ENCODE measurements at places on chromosomes 16 and 17. TPM values are rescaled to one million over a fixed set of nuclear protein-coding genes. Genes with fewer than 3 reads are reported as not detected.

DNA sequence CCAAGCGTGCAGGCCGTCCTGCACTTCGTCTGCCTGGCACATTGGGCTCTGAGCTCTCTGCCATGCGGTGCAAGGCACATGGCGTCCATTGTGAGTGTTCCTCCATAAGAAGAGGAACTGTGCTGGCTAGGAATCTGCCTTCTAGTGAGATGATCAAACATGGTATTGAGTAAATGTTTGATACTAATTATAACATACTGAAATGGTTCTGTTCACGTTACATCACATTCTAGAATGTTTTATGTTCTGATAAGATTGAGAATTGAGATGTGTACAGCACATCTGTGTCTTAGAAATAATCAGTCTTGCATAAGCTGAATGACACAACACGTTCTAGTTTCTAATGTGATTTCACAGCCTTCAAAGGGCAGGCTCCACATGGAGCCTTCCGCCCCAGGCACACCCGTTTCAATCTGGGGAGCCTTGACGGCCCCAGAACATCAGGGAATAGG is 42.9 kb downstream of the USP10 start:
- no peaks in the 10 kb centered on the region for H3K27me3 ChIP-seq
- DNase-seq: no peak
- 0 out of 2 replicates have a peak, but pooled peaks cover 1% of the 10 kb centered on the region for H3K4me1 ChIP-seq
- H3K36me3 ChIP-seq: no peaks in the 10 kb centered on the region

- no peaks in the 10 kb centered on the region for H3K27me3 ChIP-seq
- H3K27ac ChIP-seq: no peak overlapping the region
- no peaks in the 10 kb centered on the region for H3K36me3 ChIP-seq
- DNase-seq: no peak
- H3K4me1 ChIP-seq: no peaks in the 10 kb centered on the region
Measured at GRCh38 chr17:49741009-49741691, 22.8 kb downstream of the FAM117A start.

- H3K4me1 ChIP-seq: no peaks in the 10 kb centered on the region
- no peak overlapping the region for H3K27ac ChIP-seq
- H3K27me3 ChIP-seq: no peaks in the 10 kb centered on the region
- H3K36me3 ChIP-seq: no peaks in the 10 kb centered on the region
Measured at GRCh38 chr16:55233464-55233863, 90.5 kb upstream of the IRX6 start.

The CD79B gene
- 1.5 TPM for total RNA-seq

The FBXW10B gene
- total RNA-seq: not detected

The PDILT gene
- total RNA-seq: not detected

Measured in H1 (cell line).